ENCODE measurements at places on chromosomes 2 and 18.

GRCh38 chr2:240573071-240573515 is 4.8 kb downstream of the RNPEPL1 start:
- DNase-seq, result no peak

- DNase-seq, result no peak
Observed at GRCh38 chr2:226423498-226423960, 376.1 kb downstream of the IRS1 start.

- no peak for DNase-seq
Observed at GRCh38 chr2:149136111-149136510, 97.6 kb downstream of the LYPD6B start.

DNA sequence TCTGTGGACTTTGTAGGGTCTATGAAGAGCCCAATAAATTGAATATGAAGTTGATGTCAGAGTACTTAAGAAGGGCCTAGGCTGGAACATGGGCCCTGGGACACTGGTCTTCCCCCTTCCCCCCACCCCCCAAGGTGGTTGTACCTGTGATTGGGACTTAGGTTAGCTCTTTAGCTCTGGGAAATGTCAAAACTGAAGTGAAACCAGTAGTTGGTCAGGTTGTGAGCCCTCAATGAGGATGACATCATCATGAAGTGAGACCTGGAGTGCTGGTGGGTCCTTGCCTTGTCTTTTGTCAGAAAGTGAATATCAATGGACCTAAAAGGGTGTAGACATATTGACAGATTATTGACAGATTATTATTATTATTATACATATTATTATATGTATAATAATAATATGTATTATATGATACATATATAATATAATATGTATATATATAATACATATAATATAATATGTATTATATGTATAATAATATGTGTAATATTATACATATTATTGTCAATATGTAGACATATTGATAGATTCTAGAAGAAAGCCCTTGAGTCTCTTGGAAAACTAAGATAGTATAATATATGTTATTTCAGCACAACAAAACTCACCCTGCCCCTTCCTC is 5.4 kb downstream of the MARS2 start:
- no peak for DNase-seq

- no peak for DNase-seq
Observed at GRCh38 chr2:42117923-42118753, 51.0 kb upstream of the EML4 start.

DNA sequence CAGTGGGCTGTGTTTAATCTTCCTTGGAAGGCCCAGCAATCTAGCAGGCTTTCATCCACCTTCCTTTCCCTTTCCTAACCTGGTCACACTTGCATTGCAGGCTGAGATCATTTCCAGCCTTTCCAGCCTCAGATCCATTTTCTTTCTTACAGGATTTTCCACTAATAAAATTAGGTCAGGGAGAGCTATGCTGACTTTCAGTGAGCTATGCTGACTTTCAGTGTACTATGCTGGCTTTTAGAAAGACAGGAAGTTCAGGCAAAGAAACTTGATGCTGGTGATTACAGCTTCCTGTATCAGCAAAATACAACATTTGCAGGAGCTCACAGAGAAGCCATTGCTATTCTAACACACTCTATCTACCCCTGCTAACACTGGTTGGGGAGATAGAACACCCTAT is 735.0 kb downstream of the CCDC85A start:
- DNase-seq, result no peak

DNA sequence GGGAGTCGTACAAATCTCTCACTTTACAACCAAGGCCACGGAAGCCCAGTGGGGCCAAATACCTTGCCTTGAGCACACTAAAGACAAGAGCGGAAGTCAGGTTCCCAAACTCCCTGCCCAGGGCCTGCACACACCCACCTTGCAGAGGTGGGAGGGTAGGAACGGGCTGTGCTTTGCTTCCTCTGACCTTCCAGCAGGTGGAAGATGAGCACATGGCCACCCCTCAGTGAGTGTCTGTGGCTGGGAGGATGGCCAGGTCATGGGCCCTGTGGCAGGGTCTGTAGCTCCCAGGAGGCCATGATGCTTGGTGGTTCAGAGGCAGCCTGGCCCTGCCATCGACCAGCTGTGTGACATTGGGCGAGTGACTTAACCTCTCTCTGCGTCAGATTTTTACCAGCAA is 218.2 kb downstream of the ZBTB7C start:
- DNase-seq, result no peak

DNA sequence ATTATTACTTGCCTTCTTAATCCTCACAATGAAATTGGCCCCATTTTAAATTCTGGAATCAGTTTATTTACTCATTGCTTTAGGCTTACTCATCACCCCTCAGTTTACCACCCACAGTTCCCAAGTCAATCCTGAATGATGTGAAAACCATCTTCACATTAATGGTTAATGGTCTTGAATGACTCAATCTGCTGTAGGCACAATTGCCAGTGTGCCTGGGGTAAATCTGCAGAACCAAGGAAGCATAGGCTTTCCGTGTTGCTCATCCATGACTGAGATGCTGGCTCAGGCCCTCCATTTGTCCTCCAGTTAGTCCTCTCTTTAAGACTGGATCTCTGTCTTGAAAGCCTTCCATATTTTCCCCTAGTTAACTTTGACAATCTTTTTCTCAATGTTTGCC is 164.5 kb downstream of the PMAIP1 start:
- DNase-seq, result no peak

GRCh38 chr18:63775166-63775730 is at the start of gene SERPINB7:
SERPINB7 (plus strand) TSS chr18:63775418; CDS start chr18:63782373, 6,955 bp downstream.
- DNase-seq, result no peak

- DNase-seq, result no peak
Observed at GRCh38 chr2:150788426-150789140, 301.1 kb upstream of the RND3 start.

GRCh38 chr18:477565-477964 is 22.9 kb downstream of the COLEC12 start:
- DNase-seq, result no peak

GRCh38 chr2:141925511-141925910 is 205.3 kb downstream of the LRP1B start:
- no peak for DNase-seq

- DNase-seq, result no peak
Observed at GRCh38 chr18:7946734-7947377, 379.7 kb downstream of the PTPRM start.

GRCh38 chr18:62407660-62408059 is 82.5 kb downstream of the TNFRSF11A start:
- no peak for DNase-seq

- peak; percentile 29 for DNase-seq
Observed at GRCh38 chr18:24138409-24138788, 463 bp upstream of the CABYR start.

DNA sequence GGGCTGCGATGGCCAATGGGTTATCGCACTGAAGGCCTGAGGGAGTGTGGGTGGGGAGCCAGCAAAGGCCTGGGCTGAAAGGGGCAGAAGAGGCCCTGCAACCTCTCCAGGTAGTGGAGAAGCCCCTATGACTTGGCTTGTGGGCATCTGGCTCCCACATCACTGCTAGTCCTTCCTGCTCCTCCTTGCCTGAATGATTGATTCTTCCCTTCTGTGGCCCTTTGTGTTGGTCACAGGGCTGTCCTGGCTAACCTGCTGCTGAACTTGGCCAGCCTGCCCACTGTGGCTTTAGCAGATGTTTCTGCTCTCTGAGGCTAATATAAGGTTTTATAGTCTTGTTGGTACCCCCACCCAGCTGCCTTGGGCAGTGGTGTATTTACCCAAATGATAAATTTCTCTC is 136.2 kb upstream of the ALPP start:
- no peak for DNase-seq

DNA sequence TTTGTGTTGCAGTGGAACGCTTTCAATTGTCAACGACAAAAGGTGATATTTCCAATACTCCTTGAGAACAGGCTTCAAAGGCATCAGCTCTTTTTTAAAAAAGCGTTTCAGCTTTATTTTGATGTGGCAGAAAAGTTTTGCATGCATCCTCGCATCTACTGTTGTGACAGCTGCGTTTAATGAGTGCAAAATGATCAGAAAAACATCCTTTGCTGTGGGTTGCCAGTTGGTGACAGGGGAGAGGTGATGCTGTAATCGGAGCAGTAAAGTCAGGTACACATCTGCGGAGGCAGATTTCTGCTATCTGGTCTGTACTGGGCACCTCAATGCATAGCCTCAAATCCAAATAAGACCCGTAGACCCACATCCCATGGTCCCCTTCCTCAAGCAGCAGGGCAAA is 91.9 kb upstream of the POU3F3 start:
- DNase-seq, result no peak

GRCh38 chr2:130911996-130912395 is 75.3 kb downstream of the ARHGEF4 start:
- no peak for DNase-seq

DNA sequence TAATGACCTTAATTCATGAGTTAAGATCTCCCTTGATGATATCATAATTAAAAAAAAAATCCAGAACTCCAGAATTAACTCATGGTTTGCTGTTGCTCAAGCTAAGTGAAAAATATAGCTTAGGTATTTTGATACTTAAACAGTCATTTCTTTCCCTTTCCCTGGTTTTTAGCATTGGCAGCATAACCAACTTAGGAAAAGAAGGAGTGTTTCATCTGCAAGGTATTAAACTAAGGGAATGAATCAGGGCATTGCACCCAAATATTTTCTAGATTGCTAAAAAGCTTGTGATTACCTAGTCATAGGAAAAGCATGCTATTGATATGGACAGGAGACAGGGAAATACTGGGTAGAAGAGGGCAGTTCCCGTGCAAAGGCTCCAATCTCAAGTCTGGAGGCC is 207.2 kb downstream of the LRP1B start:
- no peak for DNase-seq

- no peak for DNase-seq
Observed at GRCh38 chr2:76808732-76809131, 713.4 kb downstream of the LRRTM4 start.

DNA sequence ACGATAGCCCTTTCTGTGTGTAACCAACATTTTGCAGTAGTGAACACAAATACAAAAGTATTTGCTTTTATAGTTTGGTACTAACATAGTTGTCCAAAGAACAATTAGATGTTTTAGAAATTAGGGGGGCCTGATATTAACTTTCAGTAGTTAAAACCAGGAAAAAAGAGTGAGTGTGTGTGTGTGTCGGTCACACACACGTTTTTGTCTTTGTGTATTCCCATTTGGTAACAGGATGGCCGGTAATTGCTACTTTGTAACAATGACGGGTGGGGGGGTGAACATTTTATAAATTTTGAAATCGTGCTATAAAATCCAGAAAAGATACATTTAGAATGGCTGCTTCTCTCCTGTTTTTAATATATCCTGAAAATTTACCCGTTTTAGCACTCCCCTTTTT is 1.5 kb downstream of the PPIG start:
- DNase-seq, result no peak

- DNase-seq, result no peak
Observed at GRCh38 chr2:102120701-102121159, 21.8 kb upstream of the IL1R1 start.

DNA sequence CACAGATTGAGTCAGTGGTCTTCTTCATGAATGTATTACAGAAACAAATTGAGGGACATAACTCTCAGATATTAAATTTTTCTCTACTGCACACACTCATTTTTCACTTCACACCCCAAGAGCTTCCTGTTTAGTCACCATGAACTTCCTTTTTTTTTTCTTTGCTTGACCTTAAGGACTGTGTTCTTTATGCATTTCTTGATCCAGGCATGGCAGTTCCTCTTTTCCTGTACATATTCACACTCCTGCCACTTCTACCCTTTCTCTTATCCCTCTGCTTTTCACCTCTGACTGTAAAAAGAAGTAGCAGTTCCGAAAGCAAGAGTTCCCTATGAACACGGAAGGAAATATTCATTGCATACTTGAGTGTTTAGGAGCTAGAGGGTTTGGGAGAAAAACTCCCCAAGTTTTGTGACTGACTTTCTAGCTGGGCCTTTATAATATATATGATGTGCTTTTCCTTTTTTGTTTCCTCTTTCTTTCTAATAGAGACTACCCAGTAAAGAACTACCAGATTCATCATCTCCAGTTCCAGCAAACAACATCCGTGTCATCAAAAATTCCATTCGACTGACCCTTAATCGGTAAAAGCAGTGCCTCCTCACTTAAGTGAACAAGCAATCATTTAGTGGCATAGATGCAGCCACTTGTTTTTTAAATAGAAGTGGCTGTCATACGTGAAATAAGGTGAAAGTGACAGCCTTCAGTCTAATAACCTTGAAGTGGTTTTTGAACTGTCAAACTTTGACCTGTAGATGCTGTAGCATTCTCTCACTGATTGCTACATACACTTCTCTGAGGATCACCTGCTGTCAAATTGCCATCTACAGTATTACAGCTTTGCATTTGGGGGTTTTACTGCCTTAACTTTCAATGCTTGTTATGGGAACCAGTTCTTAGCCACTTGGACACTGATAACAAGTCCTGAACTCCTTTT is 40.8 kb downstream of the PAPOLG start:
- no peak for DNase-seq

DNA sequence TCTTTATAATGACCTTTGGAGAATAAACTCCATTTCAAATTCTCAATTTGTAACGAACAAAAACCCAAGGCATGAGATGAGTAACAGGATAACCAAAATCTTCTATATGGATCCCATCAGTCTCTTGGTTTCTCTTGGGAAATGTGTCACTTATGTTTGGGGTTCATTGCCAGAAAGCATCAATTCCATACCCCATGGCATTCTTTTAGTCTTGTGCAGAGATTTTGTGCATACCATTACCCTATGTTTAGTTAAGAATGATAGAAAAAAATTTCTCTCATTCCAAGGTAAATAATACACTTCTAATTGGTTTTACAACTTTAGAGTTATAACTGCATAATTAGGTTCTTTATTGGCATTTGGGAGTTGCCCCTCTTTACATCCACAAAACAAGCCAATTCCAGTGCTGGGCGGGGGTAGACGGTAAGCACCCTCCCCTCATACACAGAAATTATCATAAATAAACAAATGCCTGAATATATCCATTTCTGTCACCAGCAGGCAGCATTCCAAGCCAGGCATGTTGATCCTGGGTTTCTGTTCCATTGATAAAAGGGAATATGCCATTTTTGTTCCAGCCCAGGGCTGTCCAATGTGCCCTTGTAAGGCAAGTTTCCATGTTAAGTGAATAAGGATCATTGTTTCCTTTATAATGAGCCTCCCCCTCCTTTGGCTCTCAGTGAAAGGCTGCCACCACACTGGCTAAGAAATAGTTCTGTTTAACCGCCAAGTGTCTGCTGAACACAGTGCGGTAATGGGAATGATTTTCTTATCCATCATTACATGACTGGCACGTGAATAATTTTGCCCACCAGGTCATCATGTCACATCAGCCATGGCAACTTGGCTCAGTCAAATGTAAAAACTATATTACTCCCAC is 680.1 kb upstream of the ZEB2 start:
- no peak for DNase-seq

DNA sequence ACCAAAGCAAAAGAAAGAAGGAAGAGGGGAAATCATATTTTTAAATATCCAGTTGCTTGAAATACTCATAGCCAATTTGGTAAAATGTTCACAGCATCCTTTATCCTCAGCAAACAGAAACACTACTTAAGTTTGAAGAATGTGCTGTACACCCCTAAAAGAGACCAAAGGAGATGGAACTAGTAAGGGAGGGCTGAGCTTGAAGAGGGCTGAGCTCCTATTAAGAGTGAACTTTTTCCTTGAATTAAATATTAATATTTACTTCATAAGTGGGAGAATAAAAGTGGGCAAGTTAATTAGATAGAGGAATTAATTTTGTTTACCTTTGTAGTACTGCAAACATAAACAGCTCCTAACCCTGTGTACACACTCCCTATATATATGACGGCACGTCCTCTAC is 7.0 kb downstream of the EVX2 start:
- DNase-seq, result no peak

Measured in NCI-H1417 treated with DMSO at 0.1 percent for 48 hours (cell line).